ENCODE measurements at places on chromosomes 12 and 14.

DNA sequence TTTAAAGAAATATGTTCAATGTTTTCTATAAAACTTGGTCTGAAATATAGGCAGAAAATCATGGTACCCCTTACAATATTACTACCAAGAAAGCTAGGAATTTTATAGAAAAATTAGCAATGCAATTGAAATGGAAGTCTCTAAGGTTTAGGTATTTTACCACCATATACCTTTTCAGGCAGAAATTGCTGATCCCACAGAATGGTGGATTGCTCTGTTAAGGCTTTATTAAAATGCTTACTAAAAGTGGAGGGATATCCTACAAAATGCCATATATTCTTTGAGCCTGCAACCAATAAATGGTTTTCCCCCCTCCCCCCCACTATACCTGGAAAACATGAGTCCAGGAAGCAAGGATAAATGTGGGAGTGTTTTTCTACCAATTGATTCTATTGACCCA lies 718.1 kb upstream of the NOVA1 start:
- DNase-seq = no peak

DNA sequence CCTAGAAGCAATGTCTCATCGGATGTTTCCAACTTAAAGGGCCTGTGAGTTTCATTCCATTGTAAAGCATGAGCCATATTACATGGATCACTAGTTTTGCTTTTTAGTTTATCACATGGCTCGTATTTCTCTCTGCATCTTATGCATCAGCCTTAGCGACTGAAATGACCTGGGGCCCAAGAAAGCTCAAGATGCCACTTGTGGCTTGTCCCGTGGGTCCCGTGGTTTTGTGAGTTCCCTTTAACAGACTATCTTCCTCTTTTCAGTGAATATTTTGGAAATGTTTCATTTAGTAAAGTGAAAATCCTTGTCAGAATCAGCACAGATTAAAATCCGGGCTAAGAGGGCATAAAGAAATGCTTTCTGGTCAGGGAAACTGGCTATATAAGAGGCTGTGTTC lies 86.2 kb upstream of the PPM1H start:
- no peak for DNase-seq

DNA sequence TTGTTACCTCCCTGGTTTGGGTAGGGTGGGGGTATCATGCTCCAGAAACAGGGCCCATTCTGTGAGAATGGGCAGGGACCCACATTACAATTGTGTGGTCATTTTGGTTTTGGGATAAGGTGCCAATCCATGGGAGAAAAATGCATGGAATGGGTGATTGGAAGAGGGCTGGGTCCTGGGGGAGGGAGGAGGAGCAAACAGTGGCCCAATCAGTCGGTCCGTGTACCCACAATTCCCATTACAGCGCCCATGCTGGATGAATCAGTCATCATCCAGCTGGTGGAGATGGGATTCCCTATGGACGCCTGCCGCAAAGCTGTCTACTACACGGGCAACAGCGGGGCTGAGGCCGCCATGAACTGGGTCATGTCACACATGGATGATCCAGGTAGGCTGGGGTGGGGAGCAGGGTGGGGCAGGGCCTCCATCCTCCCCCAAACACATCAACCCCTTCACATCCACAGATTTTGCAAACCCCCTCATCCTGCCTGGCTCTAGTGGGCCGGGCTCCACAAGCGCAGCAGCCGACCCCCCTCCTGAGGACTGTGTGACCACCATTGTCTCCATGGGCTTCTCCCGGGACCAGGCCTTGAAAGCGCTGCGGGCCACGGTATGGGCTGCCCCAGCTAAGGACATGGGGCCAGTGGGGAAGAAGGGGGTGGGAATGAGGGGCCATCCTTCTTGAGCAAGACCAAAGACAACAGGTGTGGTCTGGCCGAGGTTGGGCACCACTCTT lies 3.6 kb upstream of the TPI1 start:
- DNase-seq = no peak

GRCh38 chr14:32044454-32044853 lies 32.6 kb upstream of the ARHGAP5 start:
- DNase-seq = no peak

DNA sequence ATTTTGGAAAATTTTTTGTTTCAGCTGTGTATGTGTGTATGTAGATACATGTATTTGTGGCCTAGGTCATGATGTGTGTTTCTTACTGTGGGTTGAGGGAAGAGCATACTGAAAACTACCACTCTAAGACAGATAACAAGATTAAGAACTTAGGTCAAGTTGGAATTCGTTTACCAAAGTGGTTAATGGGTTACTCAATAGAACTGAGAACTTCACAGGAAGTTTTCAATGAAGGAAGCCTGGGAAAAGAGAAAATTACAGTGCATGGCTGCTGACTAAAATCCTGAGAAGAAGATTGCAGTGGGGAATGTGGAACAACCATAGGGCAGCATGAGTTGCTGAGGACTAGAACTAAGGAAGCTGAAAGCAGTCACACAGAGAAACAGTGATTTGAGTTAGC lies 21.4 kb upstream of the FOXG1 start:
- no peak for DNase-seq

- DNase-seq = no peak
These were observed 888 bp upstream of the PLXNC1 start for GRCh38 chr12:94147387-94147990.

- DNase-seq = no peak
These were observed 34.5 kb upstream of the NFYB start for GRCh38 chr12:104172570-104172947.

- no peak for DNase-seq
These were observed 4.9 kb downstream of the NFATC4 start for GRCh38 chr14:24372701-24373416.

DNA sequence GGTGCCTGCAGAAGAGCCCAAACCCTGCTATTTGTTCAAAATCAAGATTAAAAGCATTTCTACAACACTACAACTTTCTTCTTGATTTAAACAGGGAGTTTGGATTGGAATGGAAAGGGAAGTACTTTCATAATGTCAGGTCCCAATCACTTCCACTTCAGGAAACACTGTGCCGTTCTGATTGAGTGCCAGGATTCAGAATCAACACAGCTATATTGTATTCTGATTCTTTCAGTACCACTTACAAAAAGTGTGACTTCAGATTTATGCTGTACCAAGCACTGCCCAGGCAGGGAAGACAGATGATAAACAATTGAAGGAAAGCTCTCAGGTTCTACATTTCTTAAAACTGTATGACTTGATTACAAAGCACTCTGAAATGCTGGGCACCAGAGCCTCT lies 3.2 kb downstream of the TDP1 start:
- DNase-seq = no peak

DNA sequence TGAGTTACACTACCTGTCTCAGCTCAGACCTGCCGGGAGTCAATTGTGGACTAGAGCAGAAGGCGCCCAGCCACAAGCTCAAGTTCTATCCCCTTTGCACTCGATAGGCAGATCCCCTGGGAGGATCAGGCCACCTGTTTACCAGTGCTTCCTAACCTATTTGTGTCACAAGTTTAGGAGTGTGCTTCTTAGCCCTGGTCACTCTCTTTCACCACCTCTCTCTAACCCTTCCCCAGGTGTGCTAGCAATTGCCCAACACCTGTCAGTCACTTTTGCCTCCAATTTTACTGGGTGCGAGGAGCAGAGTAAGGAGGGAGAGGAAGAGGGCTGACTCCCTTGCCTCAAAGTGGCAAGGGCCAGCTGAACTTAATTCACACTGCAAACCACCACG lies 745 bp upstream of the NAA30 start:
- peak; percentile 33 for DNase-seq

DNA sequence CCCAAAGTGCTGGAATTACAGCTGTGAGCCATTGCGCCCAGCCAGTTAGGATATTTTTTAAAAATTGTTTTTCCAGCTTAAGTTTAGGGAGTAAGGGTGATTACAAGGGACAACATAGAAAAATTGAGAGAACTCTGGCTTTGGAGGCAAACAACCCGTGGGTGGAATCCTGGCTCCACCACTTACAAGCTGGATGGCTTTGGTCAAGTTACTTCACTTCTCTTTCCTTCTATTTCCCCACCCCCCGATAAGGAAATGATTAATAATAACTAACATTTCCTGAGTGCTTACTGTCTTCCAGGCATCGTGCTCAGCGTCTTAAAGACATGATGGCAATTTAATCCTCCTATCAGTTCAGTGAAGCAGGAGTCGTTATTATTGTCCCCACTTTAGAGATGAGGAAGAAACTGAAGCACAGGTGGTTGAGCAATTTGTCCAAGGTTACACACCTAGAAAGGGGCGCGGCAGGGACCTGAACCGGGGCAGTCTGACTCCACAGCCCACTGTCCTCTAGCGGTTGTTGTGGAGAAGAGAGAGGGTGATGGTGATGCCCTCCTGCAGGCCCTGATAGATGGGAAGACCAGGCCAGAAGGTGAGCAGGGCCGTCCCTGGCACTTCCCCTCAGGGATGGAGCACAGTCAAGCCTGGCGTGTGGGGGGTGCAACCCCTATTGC lies 16.7 kb upstream of the FAIM2 start:
- no peak for DNase-seq

DNA sequence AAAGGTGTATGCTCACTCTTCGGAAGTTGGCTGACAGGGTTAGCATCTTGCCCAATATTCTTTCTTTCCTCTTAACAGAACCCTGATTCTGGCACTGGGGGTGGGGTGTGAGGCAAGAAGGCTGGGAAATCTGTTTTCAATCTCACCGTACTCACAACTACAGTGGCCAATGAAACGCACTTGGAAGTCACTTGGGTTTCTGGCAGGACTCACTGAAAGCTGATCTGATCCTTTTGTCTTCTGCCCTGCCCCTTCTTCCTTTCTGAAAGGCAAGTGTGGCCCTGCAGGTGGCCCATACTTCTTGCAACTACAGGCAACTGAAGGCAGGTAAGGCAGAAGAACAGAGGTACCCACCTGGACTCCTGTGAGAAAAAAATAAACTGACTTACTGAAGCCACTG lies 106.9 kb downstream of the STXBP6 start:
- no peak for DNase-seq

DNA sequence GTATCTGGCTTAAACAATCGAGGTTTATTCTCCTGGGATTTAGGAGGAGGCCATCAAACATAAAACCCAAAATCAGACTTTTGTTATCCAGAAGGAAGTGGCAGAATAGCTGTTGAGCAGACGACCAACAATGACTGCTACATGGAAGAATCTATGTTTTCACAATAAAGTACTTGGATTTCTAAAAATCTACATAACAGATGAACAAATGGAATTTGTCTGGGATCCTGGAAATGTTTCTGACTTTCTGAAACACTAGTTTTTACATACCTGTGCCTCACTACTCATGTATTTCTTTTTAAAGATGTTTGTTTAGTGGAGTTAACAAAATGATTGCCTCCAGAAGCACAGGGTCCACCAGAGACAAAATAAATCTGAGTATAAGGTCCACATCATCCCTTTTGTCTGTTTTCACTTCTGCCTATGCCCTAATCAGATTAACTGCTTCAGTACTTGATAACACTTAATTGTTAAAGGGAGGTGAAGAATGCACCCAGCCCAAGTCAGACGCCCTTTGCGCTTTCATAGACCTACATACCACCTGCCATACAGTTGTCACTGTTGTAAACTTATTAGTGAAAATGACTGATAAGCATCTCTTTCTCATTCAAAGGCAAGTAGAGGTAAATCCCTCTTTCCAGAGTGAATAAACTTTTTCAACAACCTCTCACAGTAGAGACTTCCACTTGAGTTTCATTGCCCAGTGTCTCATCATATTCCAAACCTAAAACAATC lies 164.6 kb downstream of the EGLN3 start:
- DNase-seq = no peak

DNA sequence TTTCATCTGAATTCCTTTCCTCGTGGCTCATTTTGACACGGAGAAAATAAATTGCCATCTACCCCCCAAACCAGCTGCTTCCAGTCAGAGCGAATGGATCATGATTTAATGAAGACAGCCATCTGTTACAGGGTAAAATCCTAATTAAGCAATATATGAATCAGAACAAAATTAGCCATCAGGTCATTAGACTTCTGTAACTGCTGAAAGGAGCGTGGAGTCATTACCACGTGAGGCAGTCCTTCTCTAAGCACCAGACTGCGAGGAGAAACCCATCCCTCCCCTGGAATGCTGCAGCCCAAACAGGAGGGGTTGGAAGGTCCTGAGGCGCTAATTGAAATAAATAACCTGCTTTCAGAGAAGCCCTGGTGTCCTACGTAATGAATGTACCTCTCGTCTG lies 51.1 kb upstream of the TCL1A start:
- DNase-seq = no peak

GRCh38 chr14:88286309-88286708 lies 36.8 kb downstream of the KCNK10 start:
- no peak for DNase-seq

- no peak for DNase-seq
These were observed 91.8 kb downstream of the PLXNC1 start for GRCh38 chr12:94240171-94240570.

GRCh38 chr12:94276725-94277124 lies 128.3 kb downstream of the PLXNC1 start:
- DNase-seq = no peak

DNA sequence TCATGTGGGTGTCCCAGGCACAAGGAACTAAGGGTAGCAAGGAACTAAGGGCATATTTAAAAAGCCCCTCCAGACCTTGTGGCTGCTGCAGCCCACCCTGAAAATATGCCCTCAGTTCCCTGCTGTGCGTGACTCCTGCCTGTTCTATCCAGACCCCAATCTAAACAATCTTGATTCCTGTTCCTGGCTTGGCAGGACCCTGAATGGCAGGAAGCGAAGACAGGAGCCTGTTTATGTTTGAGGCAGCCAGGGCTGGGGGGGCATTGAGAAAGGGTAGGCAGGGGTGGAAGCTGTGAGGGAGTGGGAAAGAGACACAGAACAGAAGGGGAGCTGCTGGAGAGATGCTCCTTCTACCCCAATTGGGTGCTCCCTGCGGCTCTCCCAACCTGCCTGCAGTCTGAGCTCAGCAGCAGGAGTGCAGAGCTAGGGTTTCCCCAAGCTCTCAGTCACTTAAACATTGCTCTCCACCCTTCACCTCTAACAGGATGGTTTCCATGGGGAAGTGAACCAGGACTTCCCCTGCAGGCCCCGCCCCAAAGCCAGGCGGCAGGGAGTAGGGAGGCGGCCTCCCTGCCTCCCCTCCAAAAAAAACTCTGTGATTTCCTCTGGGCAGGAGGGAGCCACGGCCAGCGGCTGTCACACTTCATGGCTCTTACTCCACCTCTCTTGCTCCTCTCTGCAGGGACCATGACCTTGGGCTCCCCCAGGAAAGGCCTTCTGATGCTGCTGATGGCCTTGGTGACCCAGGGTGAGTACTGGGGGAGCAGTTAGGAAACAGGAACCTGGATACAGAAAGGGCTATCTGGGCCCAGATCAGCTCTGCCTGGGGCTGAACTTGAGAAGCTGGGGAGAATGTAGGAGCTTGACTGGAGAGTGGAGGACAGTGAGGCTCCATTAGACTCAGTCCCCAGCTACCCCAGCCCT lies 4.7 kb downstream of the ACVRL1 start:
- no peak for DNase-seq

- no peak for DNase-seq
These were observed 22.8 kb downstream of the GALNT8 start for GRCh38 chr12:4743046-4743445.

GRCh38 chr12:97324471-97324870 lies 138.1 kb upstream of the RMST start:
- DNase-seq = no peak

DNA sequence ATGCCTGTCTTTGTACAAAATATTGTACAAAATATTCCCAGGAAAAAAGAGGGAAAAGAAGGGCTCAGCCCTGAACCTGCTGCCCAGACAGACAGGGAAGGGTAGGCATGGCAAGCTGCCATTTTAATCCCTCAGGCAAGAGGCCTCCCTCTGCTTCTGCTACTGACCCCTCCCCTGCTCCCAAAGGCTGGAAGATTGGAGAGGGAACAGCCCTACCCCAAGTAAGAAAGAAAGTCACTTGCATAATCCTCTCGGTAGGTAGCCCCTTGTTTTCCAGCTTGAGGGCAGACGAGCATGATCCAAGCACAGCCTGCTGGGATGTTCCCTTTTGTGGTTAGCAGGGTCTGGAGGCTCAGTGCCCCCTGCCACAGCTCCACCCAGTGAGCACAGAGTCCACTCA lies 20.7 kb downstream of the ADCY6 start:
- DNase-seq = no peak
